Suppressor macrophage (primary cell): ENCODE measurements at places on chromosomes 3 and 15.

DNA sequence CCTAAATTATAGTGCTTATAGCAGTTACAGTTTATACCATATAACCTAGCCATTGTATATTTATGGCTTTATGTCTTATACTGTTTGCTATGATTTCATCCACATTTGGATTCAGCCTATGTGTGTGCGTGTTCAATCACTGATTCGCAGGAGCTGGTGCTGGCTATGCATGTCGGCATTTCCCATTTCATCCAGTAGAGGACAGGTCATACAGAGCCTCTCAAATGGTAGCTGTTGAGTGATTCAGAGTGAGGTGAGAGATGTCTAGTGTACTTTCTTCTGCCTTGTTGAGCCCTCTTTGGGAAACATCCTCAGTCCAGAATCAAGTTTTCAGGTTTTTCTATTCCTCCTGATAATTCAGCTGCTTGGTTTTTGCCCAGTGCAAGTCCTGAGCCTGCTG is 76.1 kb downstream of the FRMD4B start:
- DNase-seq: no peak

DNA sequence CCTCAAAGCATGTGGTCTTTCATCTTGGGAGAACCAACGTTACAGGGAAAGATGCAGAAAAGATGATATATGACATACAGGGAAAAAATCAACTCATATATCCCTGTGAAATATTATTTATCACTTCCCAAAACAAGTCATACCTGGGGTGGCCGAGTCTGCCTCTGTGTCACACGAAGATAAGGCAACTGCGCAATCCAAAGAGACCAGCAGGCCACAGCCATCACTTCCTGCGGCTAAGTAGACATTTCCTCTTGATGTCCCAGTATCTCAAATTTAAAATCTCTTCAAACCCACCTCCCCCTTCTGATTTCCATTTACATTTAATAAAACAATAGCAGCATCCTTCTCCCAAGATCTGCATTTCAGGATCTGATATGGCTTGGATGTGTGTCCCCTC is 71.5 kb downstream of the IGF2BP2 start:
- no peak for DNase-seq

DNA sequence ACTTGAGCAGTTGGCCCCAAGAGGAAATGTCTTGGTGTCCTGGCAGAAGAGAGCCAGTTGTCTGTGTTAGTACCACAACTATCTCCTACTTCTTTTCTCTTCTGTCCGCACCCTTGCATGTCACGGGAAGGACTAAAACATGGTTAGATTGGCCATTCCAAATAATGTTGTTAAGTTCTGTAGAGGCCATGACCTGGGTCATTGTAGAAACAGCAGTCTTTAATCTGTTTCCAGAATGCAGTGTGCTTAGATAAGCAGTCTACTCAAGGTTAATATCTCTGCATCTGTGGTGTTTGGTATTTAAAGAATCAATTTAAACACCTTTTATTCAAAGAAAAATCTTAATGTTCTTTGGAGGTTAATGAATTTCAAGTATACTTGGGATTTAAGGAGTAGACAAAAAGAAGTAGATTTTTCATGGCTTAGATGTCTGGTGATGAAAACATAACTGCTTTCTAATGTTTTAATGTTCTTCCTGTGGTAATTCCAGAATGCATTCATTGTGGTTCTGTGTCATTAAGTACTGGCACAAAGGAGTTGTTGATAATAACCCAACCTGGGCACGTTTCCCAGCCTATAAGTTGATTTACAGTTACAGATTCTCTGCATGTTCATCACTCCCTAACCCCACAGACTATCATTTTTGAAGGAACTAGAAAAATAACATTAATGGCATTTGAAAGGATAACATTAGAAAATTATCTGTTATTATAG is 58.9 kb downstream of the TMEM108 start:
- DNase-seq: no peak

DNA sequence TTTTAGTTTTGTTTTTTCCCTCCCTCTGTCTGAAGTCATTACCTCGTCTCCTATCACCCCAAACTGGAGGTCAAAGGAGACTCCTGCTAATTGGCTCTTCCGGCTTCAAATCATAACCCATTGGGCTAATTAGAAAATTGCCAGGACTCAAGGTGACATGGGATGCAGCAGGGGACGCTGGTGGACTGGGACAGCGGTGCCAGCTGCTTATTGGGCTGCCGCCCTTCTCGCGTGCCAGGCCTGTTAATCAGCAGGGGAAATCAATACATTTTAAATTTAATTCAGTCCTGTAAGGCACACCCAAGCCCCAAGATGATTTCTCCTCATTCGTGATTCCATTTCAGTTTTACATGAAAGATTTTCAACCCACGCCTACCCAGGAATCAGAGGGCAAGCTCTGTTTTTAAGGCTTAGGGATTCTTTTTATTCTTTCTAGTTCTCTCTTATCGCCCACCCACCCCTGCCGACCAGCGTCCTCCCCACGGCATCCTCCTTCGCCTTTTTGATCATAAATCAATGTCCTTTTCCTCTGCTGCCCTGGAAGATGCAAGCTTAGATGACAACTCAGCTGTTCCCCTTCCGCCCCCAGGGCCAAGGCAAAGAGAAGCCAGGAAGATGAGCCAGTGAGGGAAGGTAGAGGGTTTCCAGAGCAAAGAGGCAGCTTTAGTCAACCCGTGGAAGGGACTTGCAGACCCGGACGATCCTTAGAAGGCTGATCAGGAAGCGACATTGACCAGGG is 329.6 kb downstream of the UACA start:
- DNase-seq: peak; percentile 13

DNA sequence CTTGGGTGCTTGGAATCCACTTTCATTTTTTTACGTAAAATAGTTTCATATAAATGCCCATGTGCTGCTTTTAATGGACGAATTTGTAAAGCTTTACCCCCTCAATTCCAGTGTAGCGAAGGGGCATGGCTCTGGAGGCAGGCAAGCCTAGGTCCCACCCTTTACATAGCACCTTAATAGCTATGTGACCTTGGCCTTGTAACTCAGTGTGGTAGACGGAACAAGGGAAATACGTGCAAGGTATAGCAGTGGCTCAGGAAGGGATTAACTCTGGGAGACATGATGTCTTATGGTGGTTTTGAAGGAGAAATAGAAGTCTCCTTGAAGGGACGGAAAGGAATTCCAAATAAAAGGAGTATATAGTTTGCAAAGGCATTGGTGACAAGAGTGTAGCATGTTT is 1.4 kb downstream of the SEC61A1 start:
- DNase-seq: no peak

- no peak for DNase-seq
Measured at GRCh38 chr3:75001330-75001729, 386.9 kb upstream of the CNTN3 start.
